ENCODE measurements at places on chromosomes 12 and 14.

DNA sequence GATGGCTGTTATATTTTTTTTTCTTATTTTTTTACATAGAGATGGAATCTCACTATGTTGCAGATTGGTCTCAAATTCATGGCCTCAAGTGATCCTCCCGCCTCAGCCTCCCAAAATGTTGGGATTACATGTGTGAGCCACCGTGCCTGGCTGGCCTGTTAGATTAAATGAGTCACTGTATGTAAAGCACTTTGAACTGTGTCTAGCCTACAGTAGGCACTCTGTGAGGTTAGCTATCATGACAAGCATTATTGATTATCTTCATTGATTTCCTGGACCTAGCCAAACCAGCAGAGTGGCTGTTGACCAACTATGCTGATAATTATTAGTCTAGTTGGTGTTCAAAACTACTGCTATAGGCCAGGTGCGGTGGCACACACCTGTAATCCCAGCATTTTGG, 42.6 kb downstream of the ARF6 start:
- DNase-seq, result no peak

DNA sequence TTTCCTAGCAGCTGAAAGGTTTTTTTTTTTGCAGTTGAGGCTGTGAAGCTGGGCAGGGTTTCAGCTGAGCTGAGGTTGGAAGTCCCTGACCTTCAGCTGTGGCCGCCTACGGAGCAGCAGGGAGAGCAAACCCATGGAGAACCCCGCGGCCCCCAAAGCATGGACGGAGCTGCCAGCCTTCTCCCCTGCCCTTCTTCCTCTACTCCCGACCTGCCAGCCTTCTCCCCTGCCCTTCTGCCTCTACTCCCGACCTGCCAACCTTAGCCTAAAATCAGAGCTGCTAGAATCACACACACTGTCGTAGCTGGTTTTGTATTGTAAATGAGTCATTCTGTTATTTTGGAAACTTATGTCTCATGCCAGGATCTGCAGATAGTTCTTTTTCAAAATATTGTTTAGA, 74.6 kb downstream of the PPP2R5C start:
- no peak for DNase-seq

DNA sequence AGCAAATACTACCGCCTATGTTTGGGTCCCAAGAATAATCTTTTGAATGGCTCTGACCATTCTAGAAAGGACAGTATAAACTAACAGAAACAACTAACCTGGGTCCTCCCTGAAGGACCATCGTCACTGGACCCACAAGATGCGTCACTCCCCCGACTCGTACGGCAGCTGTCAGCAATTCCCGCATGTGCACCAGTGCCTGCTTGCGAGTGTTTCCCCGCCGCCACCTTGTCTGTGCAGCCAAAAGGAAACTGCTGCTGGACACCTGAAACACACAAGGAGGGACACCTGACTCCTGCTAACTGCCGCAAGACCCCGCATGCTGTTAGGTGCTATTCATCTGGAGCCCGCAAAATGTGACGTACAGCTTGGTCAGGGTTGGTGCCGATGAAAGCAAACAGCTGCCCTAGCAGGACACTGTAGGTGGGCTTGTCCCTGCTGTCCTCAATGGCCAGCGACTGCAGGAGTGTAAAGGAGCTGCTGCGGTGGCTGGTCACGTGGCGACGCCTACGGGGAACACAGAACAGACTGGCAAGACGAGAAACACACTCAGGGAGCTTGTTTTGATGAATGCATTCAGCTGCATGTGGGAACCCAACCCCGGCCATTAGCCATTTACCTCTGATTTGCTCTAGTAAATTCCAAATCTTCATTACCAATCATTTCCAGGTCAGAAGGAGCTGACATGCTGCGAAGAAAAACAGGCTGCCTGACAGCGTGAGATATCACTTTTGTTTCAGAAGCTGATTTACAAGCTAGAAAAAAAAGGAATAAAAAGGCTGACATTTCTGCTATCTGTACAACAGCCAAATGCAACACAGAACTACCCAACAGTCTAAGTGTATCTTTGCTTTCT, 118.1 kb downstream of the TRAFD1 start:
- no peak for DNase-seq

- no peak for DNase-seq
These were observed 45.4 kb downstream of the ATG14 start for GRCh38 chr14:55366271-55366670.

DNA sequence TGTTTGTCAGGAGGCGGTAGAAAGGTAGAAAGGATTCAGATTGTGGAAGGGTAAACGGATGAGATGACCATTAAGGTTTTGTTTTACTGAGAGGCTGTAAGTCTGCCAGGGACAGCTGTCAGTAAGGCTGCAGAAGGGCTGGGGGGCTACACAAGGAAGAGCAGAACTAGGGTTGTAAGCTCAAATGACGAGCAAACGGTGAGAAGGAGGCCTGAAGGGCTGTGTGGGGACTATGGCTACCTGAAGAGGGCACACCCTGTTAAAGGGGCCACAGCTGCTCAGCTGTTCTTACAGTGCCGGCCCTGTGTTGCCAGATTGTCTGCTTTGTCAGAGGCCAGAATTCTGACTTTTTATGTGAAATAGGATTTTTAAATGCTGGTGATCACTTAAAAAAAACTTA, 19.1 kb downstream of the VASH1 start:
- DNase-seq, result no peak

DNA sequence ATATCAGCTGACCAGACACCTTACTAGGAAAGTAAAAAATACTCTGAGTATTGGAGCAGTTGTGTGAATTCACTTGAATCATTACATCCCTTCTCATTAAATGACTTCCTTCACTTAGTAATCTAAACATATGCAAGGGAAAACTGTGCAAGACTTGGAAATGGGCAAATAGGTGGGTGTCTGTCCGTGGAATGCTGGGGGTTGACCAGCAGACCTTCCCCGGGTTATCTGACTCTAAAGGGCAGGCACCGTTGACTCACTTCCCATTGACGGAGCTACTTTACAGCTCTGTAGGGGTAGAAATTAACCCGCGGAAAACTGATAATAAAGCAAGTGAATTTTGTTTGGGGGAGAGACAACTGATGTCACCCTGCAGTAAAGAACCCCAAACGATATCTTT, 199.3 kb downstream of the TTC7B start:
- no peak for DNase-seq

GRCh38 chr12:50589650-50590435, 85.1 kb downstream of the DIP2B start:
- DNase-seq, result no peak

DNA sequence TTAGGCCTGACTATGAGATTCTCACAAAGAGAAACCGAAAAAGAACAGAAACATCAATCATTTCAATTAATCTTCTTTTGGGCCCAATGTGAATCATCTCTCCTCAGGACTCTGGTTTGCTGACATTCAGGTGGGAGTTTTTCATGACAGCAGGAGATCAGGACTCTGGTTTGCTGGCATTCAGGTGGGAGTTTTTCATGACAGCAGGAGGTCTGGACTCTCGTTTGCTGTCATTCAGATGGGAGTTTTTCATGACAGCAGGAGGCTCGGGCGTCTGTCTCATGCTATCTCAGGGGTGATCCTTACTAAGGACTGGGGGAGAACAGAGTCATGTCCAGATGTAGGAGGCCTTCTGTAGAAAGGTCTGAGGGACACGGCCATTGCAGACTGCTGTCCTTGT, 40.1 kb upstream of the PARP11 start:
- DNase-seq, result no peak

All from activated effector memory CD4-positive, alpha-beta T cell treated with Interleukin-2 at 50 U/mL for 16 hours (primary cell).